Right atrium auricular region (tissue), 2 donors: ENCODE measurements at places on chromosomes 6 and 20. TPM values are rescaled to one million over a fixed set of nuclear protein-coding genes. Genes with fewer than 3 reads are reported as not detected.
A peak's percentile ranks its signal among the peaks of the same experiment; 100 is the strongest.

POM121L2 gene
- total RNA-seq = not detected

- H3K27me3 ChIP-seq = no peaks in the 10 kb centered on the region
- H3K27ac ChIP-seq = no peak overlapping the region
- no peak for DNase-seq
- H3K4me1 ChIP-seq = no peaks in the 10 kb centered on the region
- H3K36me3 ChIP-seq = no peaks in the 10 kb centered on the region
These were observed 31.6 kb upstream of the SNX9 start for GRCh38 chr6:157791450-157791849.

- DNase-seq = no peak
- H3K4me3 ChIP-seq = no peak overlapping the region
- H3K4me1 ChIP-seq = no peaks in the 10 kb centered on the region
- H3K36me3 ChIP-seq = no peaks in the 10 kb centered on the region
- no peak overlapping the region for H3K27ac ChIP-seq
These were observed 205.7 kb downstream of the OTOR start for GRCh38 chr20:16953858-16954257.

DNA sequence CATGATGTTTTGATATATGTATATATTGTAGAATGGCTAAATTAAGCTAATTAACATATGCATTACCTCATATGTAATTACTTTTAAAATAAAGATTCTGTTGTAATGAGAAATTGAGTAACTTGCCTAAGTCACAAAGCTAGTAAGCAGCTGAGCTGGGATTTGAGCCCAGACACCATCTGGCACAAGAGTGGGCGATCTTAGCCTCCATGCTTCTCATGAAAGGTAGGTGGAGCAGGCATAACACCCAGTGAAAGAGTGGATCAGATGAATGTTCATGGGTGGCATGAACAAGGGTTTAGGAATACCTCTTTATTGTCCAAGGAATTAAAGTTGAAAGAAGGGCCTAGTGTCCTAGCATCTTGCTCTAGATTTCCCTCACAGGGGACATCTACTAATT lies 365.4 kb downstream of the TFAP2B start:
- H3K4me3 ChIP-seq = no peak overlapping the region
- H3K27ac ChIP-seq = no peak overlapping the region
- no peaks in the 10 kb centered on the region for H3K27me3 ChIP-seq

DNA sequence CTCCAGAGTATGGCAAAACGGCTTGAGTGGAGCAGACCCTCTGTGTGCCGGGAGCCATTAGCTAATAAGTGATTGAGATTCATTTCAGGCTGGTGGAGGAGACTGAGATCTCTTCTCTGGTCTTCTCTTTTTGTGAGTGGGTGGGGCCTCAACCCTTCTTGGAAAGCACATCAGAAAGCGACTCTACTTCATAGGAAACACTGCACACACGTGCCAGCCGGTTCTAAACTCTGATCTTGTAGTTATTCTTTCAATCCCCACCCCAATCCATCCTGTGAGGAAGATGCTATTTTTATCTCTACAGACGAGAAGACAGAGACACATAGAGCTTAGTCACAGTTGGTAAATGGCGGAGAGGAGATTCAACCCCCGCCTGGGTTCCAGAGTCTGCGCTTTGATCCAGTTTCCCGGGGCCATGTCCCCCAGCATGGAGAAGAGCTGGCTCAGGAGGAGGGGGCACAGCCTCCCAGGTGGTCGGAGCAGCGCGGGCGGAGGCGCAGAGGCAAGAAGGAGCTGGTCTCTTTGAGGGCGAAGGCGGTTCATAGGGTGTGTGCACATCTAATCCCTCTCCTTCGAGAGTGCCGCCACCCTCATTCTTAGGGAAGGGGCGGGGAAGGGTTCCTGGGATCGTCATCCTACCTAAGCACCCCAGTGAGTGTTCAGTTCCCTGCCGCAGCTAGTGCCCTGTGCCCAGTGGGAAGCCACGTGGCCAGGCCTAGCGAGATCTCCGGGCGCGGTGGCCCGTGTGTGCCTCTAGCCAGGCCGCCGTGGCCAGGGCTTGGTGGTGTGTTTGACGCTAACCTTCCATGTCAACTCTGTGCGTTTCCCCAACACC lies 49.0 kb upstream of the TAGAP start:
- no peak for DNase-seq
- H3K27me3 ChIP-seq = no peaks in the 10 kb centered on the region
- no peaks in the 10 kb centered on the region for H3K4me1 ChIP-seq
- no peaks in the 10 kb centered on the region for H3K36me3 ChIP-seq

- no peaks in the 10 kb centered on the region for H3K27me3 ChIP-seq
- no peak for DNase-seq
- H3K36me3 ChIP-seq = no peaks in the 10 kb centered on the region
These were observed 23.7 kb upstream of the SLC23A2 start for GRCh38 chr20:5024982-5025381.

CST1 gene
- total RNA-seq = not detected

DNA sequence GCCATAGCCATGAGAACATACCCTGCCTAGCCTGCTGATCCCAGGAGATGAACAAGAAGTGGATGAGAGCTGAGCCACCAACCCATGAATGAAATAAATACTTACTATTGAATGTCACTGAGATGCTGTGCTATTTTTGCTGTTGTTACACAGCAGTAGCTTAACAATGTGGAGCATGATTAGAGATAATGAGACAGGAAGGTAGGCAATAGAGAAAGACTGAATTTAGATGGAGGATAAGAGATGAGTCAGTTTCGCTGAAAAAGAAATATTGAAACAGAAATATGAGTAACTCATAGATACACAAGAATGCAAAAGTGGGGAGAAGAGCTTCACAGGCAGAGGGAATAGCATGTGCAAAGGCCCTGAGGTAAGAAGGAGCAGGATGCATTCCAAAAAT lies 94.9 kb upstream of the TOP1 start:
- H3K4me3 ChIP-seq = no peak overlapping the region
- no peaks in the 10 kb centered on the region for H3K4me1 ChIP-seq
- DNase-seq = no peak
- no peak overlapping the region for H3K27ac ChIP-seq
- no peaks in the 10 kb centered on the region for H3K36me3 ChIP-seq

DNA sequence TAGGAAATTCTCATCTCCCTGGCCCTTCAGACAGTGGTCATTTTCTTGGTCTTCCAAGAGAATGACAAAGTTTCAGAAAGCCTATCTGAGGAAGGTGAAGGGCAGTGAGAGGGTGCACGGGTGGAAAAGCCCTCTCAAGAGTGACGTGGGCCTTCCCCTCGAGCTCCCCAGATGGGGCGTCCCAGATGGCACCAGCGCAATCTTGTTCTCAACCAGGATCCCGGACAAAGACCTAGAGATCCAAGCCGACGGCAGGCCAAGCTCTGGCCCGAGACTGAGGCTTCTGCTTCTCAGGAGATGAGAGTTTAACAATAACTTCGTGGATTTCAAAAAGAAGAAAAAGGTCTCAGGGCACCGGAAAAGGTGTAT lies 797 bp upstream of the ZNF133 start:
- peak overlapping the region; percentile 98 for H3K27ac ChIP-seq
- no peaks in the 10 kb centered on the region for H3K36me3 ChIP-seq
- H3K27me3 ChIP-seq = no peaks in the 10 kb centered on the region
- peak overlapping the region; percentile 91 for H3K4me3 ChIP-seq
- H3K4me1 ChIP-seq = peaks cover 17% of the 10 kb centered on the region

DNA sequence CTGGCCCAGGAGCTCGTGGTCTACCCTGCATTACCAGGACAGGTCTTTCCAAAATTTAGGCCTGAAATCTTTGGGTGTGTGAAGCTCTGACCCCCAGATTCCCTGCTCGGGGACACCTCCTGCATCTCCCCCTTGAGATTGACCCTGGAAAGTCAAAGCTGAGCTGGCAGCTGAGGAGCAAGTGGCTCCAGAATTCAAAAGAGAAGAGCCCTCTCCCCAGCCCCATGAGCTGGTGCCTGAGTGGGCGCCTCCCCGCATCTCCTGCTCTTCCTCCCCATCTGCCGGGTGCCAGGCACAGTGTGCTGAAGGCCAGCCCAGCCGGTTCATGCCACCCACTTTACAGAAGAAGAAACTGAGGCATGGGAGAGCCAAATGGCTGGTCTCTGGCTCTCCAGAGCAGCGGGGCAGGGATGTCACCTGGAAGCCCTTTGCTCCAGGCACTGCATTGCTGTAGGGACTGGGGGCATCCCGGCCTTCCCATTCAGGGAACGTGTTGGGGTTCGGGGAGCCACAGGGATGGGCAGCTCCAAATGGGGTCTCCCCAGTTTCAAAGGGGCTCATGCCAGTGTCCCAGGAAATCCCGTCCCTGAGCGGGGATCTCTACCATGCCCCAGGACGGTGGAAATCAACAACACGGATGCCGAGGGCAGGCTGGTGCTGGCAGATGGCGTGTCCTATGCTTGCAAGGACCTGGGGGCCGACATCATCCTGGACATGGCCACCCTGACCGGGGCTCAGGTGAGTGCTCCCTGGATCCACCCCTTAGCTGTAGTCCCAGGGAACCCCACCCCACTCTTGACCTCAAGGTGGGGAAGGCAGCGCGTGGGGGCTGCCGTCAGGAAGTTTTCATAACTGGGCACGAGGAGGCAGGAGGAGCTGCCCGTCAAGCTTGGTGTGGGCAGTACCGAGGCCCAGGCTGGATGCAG lies 20.5 kb downstream of the NPEPL1 start:
- peaks cover 6% of the 10 kb centered on the region for H3K36me3 ChIP-seq
- H3K4me3 ChIP-seq = no peak overlapping the region
- no peaks in the 10 kb centered on the region for H3K4me1 ChIP-seq
- no peak overlapping the region for H3K27ac ChIP-seq

DNA sequence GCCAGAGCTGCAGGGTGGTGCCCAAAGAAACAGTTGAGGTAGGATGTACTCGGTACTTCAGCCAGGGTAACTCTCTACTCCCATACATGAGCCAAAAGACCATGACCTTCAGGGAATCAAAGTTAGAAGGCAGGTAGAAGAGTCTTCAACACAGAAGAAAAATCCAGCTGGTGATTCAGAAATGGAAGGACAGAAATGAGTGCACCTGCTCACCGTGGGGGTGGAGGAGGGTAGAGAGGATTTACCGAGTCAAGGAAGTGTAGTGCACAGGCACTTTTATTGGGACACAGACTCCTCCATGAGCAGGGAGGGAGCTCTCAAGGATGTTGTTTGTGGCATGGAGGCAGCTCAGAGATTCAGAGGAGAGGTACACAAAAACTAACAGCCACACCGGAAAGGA lies 330.3 kb upstream of the PRDM1 start:
- no peak overlapping the region for H3K4me3 ChIP-seq
- DNase-seq = no peak
- H3K27ac ChIP-seq = no peak overlapping the region
- no peaks in the 10 kb centered on the region for H3K36me3 ChIP-seq
- H3K4me1 ChIP-seq = no peaks in the 10 kb centered on the region
- H3K27me3 ChIP-seq = no peaks in the 10 kb centered on the region

EYS gene
- total RNA-seq = not detected

DNA sequence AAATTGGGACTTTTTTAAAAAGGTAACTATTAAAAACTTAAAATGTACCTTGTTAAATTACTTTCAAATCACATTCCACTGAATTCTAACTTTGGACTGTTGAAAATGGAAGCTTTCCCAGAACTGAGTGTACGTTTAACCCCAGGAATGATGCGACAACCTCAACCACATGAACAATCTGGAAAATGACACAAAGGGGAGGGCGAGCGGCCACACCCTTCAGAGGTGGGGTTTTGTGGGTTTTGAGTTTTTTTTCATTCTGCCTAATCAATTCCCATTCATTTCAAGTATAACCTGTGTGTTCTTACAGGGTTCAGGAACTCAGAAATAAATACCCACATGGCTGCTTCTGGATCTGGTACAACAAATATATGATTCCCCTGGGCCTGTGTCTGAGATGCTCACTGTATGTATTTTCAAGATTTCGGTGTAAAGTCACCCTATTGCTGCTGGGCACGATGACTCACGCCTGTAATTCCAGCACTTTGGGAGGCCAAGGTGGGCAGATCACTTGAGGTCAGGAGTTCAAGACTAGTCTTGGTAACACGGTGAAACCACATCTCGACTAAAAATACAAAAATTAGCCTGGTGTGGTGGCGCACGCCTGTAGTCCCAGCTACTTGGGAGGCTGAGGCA lies 21.6 kb downstream of the CNKSR3 start:
- H3K4me3 ChIP-seq = no peak overlapping the region
- H3K27ac ChIP-seq = no peak overlapping the region
- no peaks in the 10 kb centered on the region for H3K36me3 ChIP-seq
- no peaks in the 10 kb centered on the region for H3K4me1 ChIP-seq

- no peak overlapping the region for H3K27ac ChIP-seq
- H3K4me3 ChIP-seq = no peak overlapping the region
- H3K36me3 ChIP-seq = no peaks in the 10 kb centered on the region
- DNase-seq = no peak
These were observed 242.6 kb downstream of the DOK5 start for GRCh38 chr20:54717983-54718382.

DSP gene
- total RNA-seq = 229 TPM

DNA sequence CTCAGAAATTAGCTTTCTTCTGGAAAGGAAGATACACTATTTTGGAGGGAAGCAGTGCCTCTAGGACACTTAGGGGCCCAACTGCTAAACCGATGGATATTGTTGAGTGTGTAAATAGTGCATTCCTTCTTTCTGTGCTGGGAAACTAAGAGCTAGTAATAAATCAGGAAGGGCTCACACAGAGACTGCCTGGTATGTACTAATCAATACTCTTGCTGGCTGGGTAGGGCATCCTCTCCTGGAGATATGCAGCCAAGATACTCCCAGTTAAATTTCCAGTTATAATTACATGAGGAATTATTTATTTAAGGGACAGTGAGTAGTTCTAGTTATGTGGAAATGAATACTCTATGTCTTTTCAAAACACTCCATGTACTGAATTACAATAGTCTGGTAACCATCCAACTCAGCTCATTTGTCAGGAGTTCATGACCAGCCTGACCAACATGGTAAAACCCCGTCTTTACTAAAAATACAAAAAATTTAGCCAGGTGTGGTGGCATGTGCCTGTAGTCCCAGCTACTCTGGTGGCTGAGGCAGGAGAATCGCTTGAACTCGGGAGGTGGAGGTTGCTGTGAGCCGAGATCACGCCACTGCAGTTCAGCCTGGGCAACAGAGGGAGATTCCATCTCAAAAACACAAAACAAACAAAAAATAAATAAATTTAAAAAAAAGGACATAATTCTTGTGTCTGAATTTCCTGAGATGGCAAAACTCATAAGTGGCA lies 100.0 kb downstream of the OR2B2 start:
- no peak for DNase-seq
- no peaks in the 10 kb centered on the region for H3K36me3 ChIP-seq
- no peak overlapping the region for H3K4me3 ChIP-seq

DNA sequence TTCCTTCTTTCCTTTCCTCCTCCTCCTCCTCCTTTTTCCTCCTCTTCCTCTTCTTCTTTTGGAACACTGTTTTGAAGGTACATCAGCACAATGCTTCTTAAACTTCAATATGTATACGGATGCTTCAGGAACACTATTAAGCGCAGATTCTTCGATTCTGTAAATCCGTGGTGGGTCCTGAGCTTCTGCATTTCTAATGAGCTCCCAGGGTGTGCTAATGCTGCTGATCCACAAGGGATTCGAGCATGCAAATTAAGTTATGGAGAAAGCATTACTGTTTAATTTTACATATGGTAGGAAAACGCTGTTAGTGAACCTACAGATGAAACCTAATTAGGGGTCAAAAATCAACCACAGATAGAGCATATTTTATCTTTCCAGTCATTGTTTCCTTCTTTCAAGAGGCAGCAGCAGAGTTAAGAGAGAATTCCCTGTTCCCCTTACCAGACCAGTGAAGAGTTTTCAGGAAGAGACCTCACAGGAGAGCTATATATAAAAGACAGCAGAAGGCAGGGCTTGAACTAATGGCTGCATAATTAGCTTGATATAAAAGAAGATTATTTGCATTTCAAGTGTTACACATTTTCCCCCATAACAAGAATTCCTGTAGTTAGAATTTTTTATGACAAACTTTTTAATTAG lies 47.2 kb downstream of the KIF13A start:
- H3K27me3 ChIP-seq = no peaks in the 10 kb centered on the region
- no peaks in the 10 kb centered on the region for H3K4me1 ChIP-seq
- no peak for DNase-seq
- H3K27ac ChIP-seq = no peak overlapping the region
- H3K4me3 ChIP-seq = no peak overlapping the region

BTNL2 gene
- not detected for total RNA-seq

CLVS2 gene
- total RNA-seq = not detected

NCOA3 gene
- 27.4 TPM for total RNA-seq
